Heart left ventricle (tissue), 16 donors: ENCODE measurements at places on chromosomes 7 and 10.

DNA sequence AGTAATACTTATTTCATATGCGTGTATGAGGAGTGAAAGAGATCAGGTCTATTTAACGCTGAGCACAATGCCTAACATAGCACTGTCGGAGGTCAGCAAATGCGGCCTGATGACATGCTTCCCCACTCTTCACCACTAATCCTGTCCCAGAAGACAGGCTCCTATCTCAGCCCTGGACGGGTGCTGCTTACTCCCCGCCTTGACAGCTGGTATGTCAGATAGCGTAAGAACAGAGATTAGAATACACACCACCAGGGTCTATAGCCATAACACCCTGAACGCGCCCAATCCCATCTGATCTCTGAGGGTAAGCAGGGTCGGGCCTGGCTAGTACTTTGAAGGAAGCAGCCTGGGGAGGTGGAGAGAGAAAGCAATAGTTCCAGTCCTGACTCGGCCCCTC lies 32.3 kb upstream of the TM9SF3 start:
- no peak for DNase-seq

GRCh38 chr10:88228130-88228529 lies 355.0 kb downstream of the RNLS start:
- DNase-seq = no peak

GRCh38 chr10:14092799-14093198 lies 237.9 kb downstream of the FRMD4A start:
- DNase-seq = no peak

DNA sequence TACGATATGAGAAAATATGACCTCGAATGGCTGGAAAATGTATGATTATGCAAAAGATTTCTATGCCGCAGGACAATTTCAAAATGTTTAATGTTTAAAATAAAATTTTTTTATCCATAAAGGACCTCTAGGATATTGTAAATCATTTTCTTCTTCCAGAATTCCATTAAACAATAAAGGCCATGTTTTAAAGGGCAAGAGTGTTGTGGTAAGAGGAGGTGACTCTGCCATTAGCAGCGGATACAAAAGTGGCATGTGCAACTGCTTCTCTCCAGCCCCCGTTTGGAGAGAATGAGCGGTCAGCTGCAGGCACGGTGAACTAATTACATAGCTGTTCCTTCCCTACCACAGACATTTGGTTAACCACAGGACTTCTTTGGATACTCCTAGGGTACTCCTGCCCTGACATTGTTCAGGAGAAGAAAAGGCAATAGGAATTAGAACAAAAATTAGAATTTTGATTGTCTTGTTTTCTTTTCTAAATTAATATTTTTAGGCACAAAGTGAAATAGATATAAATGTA lies 63.8 kb downstream of the HBP1 start:
- no peak for DNase-seq

DNA sequence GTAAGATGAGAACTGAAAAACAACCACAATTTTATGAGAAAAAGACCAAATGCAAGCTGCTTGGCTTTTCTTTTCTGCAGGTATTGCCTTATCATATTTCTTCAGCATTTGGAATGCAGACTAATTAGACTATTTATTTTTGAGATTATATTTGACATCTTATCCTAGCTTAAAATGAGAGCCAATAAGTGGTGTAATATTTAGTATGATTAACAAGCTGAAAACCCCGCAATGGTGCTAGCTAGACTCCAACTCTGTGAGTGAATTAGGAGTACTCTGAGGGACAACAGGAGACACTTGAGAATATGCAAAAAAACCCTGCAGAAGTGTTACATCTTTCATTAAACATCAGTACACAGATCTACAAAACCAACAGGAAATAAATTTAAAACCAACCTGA lies 180.3 kb upstream of the MEOX2 start:
- no peak for DNase-seq

- no peak for DNase-seq
Observed at GRCh38 chr10:111488668-111489067, 411.8 kb downstream of the ADRA2A start.

DNA sequence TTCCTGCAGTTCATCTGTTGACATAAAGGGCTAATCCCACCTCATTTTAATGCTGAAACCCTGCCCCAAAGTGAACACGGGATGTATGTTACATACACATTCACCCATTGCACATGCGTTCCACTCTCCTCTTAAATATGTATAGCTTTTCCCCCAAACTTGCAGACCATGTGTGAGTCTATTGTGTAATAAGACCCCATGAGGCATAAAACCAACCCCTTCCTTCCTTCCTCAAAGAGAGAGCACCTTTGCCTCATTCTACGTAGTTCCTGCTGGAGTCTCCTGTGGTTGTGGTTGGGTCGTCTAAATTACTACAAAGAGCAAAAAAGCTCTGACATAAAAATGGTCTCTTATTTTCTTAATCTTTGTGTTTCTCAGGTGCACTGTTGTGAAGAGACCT lies 345.7 kb upstream of the KLF6 start:
- DNase-seq = no peak

- DNase-seq = no peak
Observed at GRCh38 chr7:113799896-113800295, 118.9 kb downstream of the PPP1R3A start.
